Activated CD4-positive, alpha-beta T cell treated with anti-CD3 and anti-CD28 coated beads, Interleukin-2, amount 50 U/mL, for 48 hours (primary cell): ENCODE measurements at places on chromosomes 7 and 10.

DNA sequence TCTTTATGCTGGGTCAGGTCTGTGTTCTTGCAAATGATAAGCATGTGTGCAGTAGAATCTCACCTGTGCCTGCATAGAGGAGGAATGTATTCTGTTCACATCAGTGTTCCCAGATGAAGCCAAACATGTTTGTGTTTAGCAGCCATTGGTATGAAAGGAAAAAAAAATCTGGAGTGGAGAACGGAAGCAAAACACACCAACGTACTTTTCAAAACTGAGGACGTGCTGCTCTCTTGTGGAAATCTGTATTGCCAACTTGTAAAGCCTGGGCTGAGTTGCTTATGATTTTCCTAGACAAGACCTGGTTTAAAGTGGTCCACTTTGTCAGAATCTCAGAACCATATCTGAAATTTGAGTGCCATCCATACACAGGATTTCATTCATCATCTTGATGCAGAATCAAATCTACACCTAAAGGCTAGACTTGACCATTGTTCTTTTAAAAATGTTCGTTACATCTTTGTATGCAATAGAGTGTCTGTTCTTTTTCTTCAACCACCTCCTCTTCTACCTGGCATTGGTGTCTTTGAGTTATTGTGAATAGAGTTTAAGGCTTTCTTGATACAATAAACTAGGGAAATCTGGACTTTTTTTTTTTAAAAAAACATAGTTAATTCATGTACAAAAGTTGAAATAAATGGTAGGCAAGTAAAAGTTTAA lies 367.7 kb downstream of the PHF14 start:
- DNase-seq = no peak

DNA sequence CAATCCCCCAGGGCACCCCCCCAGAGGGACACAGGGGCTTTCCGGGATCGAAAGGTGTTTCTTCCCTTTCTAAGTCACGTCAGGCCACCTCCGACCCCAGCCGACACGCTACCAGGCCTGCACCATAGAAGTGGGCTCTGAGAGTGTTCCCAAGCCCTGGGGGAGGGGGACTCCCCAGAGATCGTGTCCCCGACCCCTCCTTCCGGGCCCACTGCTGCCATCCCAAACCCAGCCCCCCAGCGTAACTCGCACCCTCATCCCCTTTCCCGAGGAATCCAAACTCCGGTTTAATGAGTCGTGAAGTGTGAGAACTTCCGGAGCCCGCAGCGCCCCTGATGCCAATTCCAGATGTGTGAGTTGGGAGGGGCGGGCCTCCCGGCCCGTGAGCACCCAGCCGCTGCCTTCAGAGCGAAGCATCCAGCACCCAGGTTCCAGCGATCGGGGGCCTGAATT lies 11.3 kb downstream of the UNCX start:
- DNase-seq = no peak

DNA sequence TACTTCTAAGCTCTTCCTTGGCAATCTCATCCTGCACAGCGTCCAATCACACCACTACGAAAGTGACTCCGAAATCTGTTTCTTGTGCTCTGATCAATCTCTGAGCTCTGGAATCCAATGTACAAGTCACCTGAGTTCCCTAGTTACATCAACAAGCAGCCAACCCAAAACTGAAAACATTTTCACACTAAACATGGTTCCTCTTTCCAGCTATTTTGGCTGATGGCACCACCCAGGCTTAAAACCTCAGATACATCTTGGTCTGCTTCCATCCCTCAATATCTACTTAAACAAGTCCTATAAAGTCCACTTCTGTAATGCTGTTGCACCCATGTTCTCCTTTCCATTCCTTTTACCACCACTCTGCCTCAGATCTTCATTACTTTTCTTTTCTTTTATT lies 3.6 kb downstream of the BLOC1S2 start:
- DNase-seq = no peak

DNA sequence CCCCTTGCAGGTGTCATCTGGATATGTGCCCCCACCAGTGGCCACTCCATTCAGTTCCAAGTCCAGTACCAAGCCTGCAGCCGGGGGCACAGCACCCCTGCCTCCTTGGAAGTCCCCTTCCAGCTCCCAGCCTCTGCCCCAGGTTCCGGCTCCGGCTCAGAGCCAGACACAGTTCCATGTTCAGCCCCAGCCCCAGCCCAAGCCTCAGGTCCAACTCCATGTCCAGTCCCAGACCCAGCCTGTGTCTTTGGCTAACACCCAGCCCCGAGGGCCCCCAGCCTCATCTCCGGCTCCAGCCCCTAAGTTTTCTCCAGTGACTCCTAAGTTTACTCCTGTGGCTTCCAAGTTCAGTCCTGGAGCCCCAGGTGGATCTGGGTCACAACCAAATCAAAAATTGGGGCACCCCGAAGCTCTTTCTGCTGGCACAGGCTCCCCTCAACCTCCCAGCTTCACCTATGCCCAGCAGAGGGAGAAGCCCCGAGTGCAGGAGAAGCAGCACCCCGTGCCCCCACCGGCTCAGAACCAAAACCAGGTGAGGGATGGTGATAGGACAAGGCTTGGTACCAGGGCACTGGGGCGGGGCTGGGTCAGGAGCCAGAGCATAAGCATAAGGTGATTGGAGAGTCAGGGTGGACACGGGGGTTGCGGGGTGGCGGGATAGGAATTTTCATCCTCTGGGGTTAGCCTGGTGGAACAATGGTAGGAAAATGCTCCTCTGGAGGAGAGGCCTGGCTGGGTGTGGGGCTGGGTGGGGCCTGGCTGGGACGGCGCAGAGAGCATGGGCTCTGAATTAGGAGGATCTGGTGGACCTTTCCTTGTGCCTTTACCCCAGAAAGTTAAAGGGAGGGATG lies 1.9 kb downstream of the ZYX start:
- no peak for DNase-seq

- no peak for DNase-seq
These were observed 240.2 kb downstream of the C7orf25 start for GRCh38 chr7:42671627-42672026.

DNA sequence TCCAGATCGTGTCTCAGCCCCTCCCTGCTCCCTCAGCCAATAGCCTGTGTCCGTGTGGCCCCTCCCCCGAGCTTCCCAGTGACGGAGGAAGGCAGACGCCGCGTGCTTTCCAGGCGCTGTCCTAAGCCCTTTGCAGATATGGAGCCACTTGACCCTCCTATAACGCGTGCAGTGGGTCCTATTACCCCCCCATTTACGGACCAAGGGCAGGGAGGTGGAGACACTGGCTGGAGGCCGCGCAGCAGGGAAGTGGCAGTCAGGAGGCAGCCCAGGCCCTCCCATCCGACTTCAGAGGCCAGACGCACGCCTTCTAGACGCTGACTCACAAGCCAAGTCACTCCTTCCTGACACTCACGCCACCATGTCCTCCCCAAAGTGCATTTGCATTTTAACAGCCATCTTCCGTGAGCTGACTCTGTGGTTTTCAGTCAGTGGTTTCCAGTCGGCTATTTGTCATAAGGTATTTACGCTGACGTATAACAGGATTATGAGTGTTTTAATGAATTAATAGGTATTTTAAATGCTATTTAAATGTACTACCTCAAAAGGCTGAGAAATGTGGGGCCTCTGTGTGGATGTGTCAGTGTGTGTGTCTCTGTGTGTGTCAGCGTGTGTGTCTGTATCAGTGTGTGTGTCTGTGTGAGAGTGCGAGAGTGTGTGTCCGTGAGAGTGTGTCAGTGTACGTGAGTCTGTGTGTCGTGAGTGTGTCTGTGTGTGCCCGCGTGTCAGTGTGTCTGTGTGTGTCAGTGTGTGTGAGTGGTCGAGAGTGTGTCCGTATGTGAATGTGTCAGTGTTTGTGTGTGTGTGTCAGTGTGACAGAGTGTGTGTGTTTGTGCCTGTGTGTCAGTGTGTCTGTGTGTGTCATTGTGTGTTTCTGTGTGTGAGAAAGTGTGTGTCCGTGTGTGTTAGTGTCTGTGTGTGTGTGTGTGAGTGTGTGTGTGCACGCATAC lies 92.0 kb upstream of the INSIG1 start:
- peak; percentile 89 for DNase-seq

GRCh38 chr7:39609113-39609934 lies 14.0 kb upstream of the RALA start:
- no peak for DNase-seq

GRCh38 chr10:32004161-32004591 lies 52.0 kb downstream of the KIF5B start:
- DNase-seq = no peak

DNA sequence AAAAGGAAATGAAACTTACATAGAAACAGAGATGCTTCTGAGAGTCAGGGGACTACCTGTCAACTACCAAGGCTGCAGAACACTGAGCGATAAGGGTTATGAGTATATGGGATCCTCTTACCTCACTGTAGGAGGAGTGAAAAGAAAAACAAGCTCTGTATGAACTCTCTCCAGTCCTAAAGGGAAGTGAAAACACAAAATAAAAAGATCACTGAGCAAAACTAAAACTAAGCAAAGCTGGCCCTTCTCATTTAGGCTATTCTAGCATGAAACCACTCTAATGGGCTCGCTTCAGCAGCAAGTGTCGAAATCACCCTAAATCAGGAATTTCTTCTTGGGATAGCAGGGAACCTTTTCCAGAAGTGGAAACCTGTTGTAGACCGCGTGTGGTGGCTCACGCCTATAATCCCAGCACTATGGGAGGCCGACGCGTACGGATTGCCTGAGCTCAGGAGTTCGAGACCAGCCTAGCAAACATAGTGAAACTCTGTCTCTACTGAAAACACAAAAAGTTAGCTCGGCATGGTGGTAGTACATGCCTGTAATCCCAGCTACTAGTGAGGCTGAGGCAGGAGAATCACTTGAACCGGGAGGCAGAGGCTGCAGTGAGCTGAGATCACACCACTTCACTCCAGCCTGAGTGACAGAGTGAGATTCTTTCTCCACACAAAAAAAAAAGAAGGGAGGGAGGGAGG lies 27.0 kb downstream of the DCLRE1C start:
- no peak for DNase-seq

DNA sequence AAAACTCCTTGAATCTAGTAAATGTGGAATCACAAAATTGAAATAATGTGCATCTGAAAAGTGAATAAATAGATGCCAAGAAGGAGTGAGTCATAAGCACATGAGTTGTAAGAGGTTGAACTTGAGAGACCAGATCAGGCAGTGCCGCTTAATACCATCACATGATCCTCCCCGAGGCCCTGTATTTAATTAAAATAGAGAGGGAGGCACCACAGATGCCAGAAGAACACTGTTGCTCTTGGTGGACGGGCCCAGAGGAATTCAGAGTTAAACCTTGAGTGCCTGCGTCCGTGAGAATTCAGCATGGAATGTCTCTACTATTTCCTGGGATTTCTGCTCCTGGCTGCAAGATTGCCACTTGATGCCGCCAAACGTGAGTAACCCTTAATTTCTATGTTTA lies at the start of gene GPNMB:
Gene GPNMB (plus strand): TSS at position 221 of the 400 bp plus-strand sequence. CDS start 83 bp downstream, at position 304.
- DNase-seq = no peak

DNA sequence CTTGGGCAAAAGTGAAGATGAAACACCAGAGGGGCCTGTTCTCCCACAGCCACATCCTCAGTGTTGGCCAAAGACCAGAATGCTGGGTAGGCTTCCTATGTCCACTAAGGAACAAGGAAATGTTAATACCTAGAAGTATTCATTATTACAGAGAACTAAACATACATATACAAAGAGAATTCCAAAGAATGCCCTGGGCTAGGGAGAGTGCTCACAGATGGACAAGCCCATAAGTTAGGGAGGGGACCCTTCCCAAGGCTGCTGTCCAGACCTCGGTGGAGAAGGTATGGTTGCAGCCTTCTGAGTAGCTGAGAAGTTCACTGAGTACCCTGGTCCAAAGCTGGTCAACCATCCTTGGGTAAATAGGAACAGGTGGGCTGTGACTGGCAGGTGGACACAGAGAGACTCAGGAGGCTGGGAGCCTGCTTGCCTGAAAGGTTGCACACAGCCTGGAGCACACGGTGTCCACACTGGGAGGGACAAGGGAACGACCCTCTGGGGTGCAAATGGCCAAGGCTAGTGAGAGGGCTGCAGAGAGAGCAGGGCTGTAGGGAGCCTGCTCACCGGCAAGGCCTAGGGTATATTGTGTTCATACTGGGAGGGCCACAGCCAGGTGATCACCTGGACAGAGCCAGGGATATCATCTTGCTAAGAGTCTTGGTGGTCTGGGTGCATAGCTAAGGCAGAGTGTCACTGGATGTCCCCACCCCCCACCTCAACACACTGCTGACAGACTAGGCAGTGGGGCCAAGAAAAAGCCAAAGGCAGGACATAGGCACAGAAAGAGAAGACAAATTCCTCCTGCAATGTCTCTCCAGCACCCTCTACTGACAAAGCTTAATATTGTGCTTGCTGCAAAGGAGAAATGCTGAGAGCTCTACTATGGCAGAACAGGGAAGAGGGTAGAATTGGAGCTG lies 40.3 kb downstream of the CPVL start:
- DNase-seq = no peak
